ENCODE measurements at places on chromosomes 6 and 20.

DNA sequence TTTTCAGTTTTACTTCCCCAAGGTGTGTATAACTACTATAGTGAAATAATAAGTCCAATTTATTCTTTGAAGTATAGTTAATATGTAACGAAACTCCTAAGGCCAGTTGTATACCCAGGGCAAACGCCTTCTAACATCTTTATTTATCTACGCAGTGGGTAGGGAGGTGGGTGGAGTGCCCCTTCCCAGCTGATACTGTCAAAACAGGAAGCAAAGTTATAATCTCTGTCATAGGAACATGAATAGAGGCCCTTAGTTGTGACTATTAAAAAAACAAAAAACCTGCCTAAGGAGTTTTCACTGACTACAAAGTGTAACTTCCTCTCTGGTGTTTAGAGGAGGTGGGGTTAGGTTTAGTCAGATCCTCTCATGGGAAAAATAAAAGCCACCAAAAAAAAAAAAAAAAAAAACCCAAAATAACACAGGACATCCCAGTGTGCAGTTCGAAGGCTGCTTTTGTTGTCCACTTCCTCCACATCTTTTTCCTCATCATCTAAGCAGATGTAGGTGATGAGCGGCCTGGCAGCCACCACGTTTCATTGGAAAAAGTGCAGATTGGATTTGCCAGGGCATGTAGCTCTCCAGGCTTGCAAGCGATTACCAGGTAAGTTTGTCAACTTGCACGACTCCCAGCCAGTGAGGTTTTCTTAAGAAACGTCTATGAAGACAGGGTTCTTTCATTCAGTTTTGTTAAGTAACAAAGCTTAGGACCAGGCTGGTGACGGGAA is 58.7 kb downstream of the UTRN start:
- peak overlapping the region; percentile 90 for H3K4me3 ChIP-seq
- no peaks in the 10 kb centered on the region for H3K27me3 ChIP-seq
- peak overlapping the region; percentile 97 for H3K27ac ChIP-seq
- H3K4me1 ChIP-seq, result peaks cover 94% of the 10 kb centered on the region
- DNase-seq, result peak; percentile 79

GRCh38 chr6:4355241-4355640 is 219.9 kb upstream of the ECI2 start:
- DNase-seq, result no peak
- H3K27me3 ChIP-seq, result peaks cover 10% of the 10 kb centered on the region
- no peak overlapping the region for H3K4me3 ChIP-seq
- H3K36me3 ChIP-seq, result peaks cover 4% of the 10 kb centered on the region
- peaks cover 13% of the 10 kb centered on the region for H3K4me1 ChIP-seq
- no peak overlapping the region for H3K27ac ChIP-seq

GRCh38 chr6:139641376-139641775 is 266.9 kb upstream of the CITED2 start:
- H3K27ac ChIP-seq, result no peak overlapping the region
- H3K4me3 ChIP-seq, result no peak overlapping the region
- H3K36me3 ChIP-seq, result no peaks in the 10 kb centered on the region
- no peak for DNase-seq
- H3K4me1 ChIP-seq, result peaks cover 14% of the 10 kb centered on the region
- H3K27me3 ChIP-seq, result no peaks in the 10 kb centered on the region

- H3K27me3 ChIP-seq, result no peaks in the 10 kb centered on the region
- DNase-seq, result no peak
- no peak overlapping the region for H3K27ac ChIP-seq
- peaks cover 2% of the 10 kb centered on the region for H3K4me1 ChIP-seq
These were observed 175.9 kb upstream of the AFDN start for GRCh38 chr6:167650730-167651317.

GRCh38 chr6:155778336-155778735 is 322.7 kb upstream of the NOX3 start:
- no peak overlapping the region for H3K4me3 ChIP-seq
- no peak overlapping the region for H3K27ac ChIP-seq
- no peak for DNase-seq
- H3K4me1 ChIP-seq, result no peaks in the 10 kb centered on the region
- no peaks in the 10 kb centered on the region for H3K36me3 ChIP-seq

- no peak overlapping the region for H3K4me3 ChIP-seq
- H3K4me1 ChIP-seq, result no peaks in the 10 kb centered on the region
- DNase-seq, result no peak
- H3K27ac ChIP-seq, result no peak overlapping the region
- no peaks in the 10 kb centered on the region for H3K27me3 ChIP-seq
- no peaks in the 10 kb centered on the region for H3K36me3 ChIP-seq
These were observed 13.4 kb upstream of the THEMIS start for GRCh38 chr6:127914240-127914639.

GRCh38 chr6:94269256-94269655 is 849.9 kb upstream of the EPHA7 start:
- H3K4me3 ChIP-seq, result no peak overlapping the region
- DNase-seq, result no peak
- H3K4me1 ChIP-seq, result no peaks in the 10 kb centered on the region
- H3K27me3 ChIP-seq, result no peaks in the 10 kb centered on the region
- no peaks in the 10 kb centered on the region for H3K36me3 ChIP-seq

GRCh38 chr6:131390322-131390721 is 182.7 kb upstream of the ARG1 start:
- H3K27ac ChIP-seq, result no peak overlapping the region
- peaks cover 16% of the 10 kb centered on the region for H3K4me1 ChIP-seq
- H3K36me3 ChIP-seq, result peaks cover 6% of the 10 kb centered on the region
- DNase-seq, result no peak
- no peaks in the 10 kb centered on the region for H3K27me3 ChIP-seq
- H3K4me3 ChIP-seq, result no peak overlapping the region

GRCh38 chr6:128494440-128494839 is 26.0 kb downstream of the PTPRK start:
- H3K36me3 ChIP-seq, result no peaks in the 10 kb centered on the region
- H3K27ac ChIP-seq, result no peak overlapping the region
- peaks cover 6% of the 10 kb centered on the region for H3K4me1 ChIP-seq
- no peak for DNase-seq

DNA sequence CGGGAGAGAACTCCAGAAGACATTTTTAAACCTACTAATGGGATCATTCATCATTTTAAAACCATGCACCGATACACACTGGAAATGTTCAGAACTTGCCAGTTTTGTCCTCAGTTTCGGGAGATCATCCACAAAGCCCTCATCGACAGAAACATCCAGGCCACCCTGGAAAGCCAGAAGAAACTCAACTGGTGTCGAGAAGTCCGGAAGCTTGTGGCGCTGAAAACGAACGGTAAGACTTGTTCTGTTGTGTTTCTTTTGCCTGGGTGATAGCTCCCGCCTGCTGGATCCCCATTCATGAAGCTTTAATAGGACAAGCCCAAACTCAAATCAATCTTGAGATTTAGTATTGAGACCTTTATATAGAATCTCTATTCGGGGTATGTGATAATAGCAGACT is 4.2 kb downstream of the TNFAIP3 start:
- H3K27ac ChIP-seq, result peak overlapping the region; percentile 20
- H3K27me3 ChIP-seq, result no peaks in the 10 kb centered on the region
- peaks cover 22% of the 10 kb centered on the region for H3K36me3 ChIP-seq
- peaks cover 55% of the 10 kb centered on the region for H3K4me1 ChIP-seq

DNA sequence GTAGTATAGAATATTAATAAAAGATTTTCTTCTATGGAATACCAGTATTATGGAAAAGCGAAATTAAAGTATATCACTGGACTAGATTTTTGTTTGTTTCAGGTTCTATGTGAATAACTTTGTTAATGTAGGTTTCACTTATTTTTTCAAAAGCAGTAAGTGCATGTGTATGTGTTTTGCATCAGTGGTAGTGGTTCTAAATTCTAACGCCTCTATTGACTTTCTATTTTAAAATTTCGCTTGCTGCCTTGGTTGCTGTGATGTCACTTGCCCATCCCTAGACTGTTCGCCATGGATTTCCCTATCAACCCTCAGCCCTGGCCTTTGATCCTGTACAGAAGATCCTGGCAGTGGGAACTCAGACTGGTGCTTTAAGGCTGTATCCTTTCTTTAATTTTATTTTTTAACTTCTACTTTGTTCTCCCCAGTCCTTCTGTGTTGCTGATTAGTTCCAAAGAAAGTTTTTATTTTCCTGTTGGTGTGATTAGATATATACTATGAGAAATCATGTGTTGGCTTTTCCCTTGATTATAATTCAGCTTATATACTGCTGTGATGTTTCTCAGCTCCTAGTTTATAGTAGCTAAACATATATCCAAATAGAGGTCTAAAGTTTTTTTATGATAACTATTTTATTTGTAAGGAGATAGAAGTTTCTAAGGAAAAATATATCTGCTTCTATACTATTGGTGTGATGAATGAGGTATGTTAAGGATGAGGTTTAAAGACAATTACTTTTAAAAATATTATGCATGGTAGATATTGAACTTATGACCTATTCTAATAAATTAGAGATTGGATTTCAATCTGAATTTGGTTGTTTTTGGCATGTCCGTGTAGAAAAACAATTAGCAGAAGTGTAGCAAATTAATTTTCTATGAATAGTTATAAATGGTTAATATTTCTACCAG is 1.7 kb downstream of the STXBP5 start:
- peak overlapping the region; percentile 48 for H3K4me3 ChIP-seq
- no peak for DNase-seq
- H3K4me1 ChIP-seq, result peaks cover 32% of the 10 kb centered on the region
- H3K36me3 ChIP-seq, result no peaks in the 10 kb centered on the region

DNA sequence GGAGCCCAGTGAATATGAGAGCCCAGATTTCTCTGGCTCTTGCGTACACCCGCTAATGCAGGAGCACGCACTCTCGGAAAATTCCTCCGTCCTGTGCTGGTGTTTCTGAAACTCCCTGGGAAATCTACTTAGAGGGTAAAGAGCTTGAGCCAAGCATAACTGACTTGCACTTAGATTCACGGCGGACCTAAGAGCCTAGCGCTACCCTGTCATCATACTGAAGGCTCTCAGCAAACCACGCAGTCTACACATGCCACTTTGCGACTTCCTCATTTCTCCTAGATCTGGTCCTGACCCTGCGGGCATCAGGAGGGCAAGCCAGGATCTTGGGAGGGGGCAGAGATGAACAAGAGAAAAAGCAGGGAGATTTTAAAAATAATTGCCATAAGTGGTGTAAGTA is 324.7 kb downstream of the CD83 start:
- peak; percentile 11 for DNase-seq
- H3K4me3 ChIP-seq, result no peak overlapping the region
- H3K4me1 ChIP-seq, result peaks cover 35% of the 10 kb centered on the region
- peaks cover under 1% of the 10 kb centered on the region for H3K36me3 ChIP-seq
- H3K27ac ChIP-seq, result no peak overlapping the region
- no peaks in the 10 kb centered on the region for H3K27me3 ChIP-seq

GRCh38 chr6:17930321-17930993 is 57.0 kb downstream of the KIF13A start:
- H3K4me3 ChIP-seq, result no peak overlapping the region
- H3K27me3 ChIP-seq, result no peaks in the 10 kb centered on the region
- no peak for DNase-seq

DNA sequence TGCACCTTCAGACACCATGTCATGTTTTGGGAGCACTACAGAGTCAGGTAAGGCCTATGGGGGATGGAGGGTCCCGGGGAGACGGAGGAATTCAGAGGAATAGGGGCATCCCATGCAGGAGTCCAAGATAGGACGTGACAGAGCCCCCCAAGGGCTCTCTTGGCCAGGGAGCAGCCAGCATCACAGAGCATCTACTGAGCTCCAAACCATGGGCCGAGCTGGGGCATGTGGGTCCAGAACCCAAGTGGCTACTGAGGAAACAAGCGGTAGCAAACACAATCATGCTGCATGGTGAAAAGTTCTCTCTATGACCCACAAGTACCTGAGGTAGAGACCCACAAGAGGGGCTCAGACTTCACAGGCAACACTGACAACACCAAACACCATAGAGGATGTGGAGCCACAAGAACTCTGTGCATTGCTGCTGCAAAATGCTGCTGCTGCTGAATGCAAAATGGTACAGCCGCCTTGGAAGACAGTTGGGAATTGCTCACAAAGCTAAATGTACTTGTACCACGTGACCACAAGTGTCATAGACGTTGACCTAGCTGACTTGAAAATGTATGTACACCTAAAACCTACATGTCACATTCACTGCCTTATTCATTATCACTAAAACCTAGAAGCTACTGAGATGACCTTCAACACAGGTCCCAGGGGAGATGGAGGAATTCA is 33.4 kb upstream of the MAS1L start:
- no peak overlapping the region for H3K4me3 ChIP-seq
- H3K27ac ChIP-seq, result no peak overlapping the region
- DNase-seq, result no peak
- peaks cover 57% of the 10 kb centered on the region for H3K27me3 ChIP-seq
- no peaks in the 10 kb centered on the region for H3K4me1 ChIP-seq

GRCh38 chr6:145723646-145724045 is 11.7 kb downstream of the EPM2A start:
- peaks cover 31% of the 10 kb centered on the region for H3K36me3 ChIP-seq
- H3K4me3 ChIP-seq, result no peak overlapping the region
- DNase-seq, result no peak
- H3K4me1 ChIP-seq, result peaks cover 6% of the 10 kb centered on the region

DNA sequence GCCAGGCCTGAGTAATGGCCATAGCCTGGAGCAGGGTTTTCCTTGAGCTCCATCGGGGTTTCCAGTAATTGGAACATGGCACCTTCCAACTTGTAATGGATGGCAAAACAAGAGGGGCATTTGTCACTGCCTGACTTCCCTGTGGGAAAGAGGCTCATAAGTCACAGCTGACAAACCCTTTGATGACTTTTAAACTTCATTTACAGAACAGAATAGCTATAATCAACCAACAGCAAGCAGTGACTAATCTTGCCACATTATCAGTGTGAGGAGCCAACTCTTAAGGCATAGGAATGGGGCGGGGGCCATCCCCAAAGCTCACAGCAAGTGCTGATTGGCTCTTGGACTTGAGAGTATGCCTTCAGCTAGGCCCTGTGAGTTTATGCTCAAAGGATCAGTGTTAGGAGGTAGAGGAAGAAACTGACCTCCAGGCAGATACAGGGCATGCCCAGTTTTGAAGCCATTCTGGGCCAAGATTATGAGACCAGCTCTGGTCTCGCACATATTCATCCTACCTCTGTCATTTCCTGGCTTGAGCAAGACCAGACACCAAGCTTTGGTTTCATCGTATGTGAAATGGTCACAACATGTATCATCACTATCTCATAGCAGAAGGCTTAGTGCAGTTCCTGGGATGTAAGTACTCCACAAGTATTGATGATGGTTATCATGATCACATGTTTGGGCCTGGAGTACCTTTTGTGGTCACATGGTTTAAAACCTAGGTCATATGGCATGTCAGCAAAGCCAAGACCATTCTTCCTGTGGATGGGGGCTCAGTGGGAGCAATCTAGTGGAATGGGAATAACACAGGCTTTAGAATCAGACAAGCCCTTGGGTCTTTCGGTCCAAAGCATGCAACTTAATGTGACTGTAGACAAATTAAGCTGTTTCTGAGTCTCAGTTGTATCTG is 49.2 kb downstream of the EIF2S2 start:
- H3K27me3 ChIP-seq, result no peaks in the 10 kb centered on the region
- H3K27ac ChIP-seq, result peak overlapping the region; percentile 40
- H3K4me3 ChIP-seq, result no peak overlapping the region

- no peak for DNase-seq
- no peak overlapping the region for H3K27ac ChIP-seq
- no peaks in the 10 kb centered on the region for H3K4me1 ChIP-seq
- peaks cover 10% of the 10 kb centered on the region for H3K27me3 ChIP-seq
- H3K4me3 ChIP-seq, result no peak overlapping the region
- H3K36me3 ChIP-seq, result no peaks in the 10 kb centered on the region
These were observed 14.8 kb downstream of the ADGRF4 start for GRCh38 chr6:47713200-47713599.

GRCh38 chr20:2742934-2743559 is 50.5 kb downstream of the EBF4 start:
- no peaks in the 10 kb centered on the region for H3K36me3 ChIP-seq
- peaks cover 6% of the 10 kb centered on the region for H3K4me1 ChIP-seq

GRCh38 chr6:9841886-9842725 is 572.8 kb downstream of the TFAP2A start:
- no peak overlapping the region for H3K4me3 ChIP-seq
- H3K36me3 ChIP-seq, result peaks cover 3% of the 10 kb centered on the region
- DNase-seq, result no peak
- no peaks in the 10 kb centered on the region for H3K27me3 ChIP-seq
- H3K27ac ChIP-seq, result no peak overlapping the region
